ENCODE measurements at places on chromosomes 2 and 18.

GRCh38 chr2:61420991-61421544, 49.8 kb downstream of the USP34 start:
- no peak for DNase-seq

- DNase-seq = no peak
Measured at GRCh38 chr18:7755753-7756475, 188.8 kb downstream of the PTPRM start.

GRCh38 chr2:173520918-173521317, 166.2 kb downstream of the CDCA7 start:
- no peak for DNase-seq

- DNase-seq = no peak
Measured at GRCh38 chr2:36307441-36307840, 48.1 kb upstream of the CRIM1 start.

DNA sequence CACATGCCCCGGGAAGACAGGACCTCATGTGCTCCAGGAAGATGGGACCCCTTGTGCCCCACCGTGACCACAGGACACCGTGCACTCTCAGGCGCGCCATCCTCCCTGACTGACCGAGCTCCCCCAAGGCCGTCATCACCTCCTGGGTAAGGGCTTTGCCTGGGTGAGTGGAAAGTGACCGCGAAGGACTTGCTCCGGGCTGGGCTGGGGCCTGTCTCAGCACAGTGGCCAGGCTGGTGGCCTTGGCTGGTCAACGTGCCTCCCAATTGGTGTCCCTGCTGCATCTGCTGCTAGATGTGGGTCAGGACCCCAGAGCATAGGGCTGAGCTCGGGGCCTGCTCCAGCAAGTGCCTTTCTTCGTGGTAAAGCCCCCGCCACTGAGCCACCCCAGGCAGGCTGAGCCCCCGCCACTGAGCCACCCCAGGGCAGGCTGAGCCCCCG, 69.7 kb upstream of the CTDP1 start:
- DNase-seq = no peak
